ENCODE measurements at places on chromosomes 6 and 20.

DNA sequence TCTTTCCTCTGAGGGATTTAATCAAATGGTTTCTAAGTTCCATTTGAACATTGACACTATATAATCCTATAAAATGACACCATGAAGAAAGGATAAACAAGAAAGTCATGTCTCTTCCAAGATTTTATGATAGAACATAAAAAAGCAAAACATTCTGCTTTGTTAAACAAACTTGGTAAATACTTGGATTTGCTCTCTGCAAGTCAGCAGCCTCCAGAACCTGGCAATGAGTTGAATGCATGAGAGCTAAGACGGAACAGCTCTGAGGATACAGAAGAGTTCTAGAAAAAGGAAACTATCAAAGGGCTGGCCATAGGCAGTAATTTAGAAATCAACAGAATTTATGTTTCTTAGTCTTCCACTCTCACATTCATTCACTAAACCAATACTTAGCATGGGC lies 656.0 kb upstream of the ID4 start:
- no peak for DNase-seq

GRCh38 chr20:64254156-64254555 lies 1.4 kb upstream of the PCMTD2 start:
- no peak for DNase-seq

DNA sequence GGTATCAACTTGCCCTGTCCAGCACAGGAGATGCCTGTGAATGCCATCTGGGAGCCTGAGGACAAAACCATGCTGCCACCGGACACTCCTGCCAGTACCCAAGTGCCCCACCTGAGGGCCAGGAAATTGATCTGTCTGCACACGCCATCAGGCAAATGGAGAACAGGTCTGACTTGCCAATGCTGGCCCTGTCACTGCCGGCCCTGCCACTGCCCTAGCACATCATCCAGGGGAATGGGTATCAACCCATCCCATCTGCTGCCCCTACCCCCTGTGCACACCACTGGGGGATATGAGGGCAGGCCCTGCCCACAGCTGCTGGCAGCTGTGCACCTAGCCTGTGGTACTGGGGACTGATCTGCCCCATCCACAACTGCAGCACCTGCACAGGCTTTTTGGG lies 1081.6 kb upstream of the EYS start:
- DNase-seq: no peak

DNA sequence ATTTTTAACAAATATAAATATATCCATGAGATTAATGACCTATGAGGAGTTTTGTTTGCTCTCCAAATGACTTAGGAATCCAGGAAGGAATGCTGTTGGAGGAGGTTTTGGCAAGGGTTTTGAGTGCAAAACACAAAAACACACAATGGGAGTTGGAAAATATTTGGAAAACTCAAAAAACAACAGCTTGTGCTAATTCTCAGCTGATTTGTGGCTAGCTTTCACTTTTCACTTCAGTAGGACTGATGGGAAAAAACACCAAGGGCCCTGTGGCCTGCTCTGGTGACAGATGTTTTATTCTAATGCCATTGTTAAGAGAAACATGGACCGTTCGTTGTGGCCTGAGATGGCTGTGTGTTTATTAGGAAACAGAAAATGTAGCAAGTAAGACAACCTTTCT lies 113.9 kb downstream of the ALDH8A1 start:
- DNase-seq: no peak

GRCh38 chr6:38489951-38490350 lies 149.8 kb downstream of the BTBD9 start:
- no peak for DNase-seq

DNA sequence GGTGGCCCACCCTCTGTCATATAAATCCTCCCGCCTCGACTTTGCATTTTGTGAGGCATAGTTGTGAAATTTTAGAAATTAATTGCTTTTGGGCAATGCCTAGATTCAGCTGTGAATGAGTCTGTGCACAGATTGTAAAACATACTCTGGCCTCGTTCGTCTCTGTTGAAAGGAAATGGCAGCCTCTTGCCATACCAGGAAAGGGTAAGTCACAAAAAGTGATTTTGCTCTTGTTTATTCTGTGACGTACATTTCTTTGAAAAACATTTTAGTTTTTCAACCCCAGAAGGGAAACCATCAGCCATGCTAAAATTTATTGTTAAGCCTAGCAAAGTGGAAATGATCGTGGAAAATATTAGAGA lies 15.3 kb upstream of the EXOC2 start:
- DNase-seq: no peak
